ENCODE measurements at places on chromosomes 3 and 15. TPM values are rescaled to one million over a fixed set of nuclear protein-coding genes. Genes with fewer than 3 reads are reported as not detected.

GATA2 gene
- total RNA-seq = 0.40 TPM

MEX3B gene
- 15.9 TPM for total RNA-seq

ARGFX gene
- total RNA-seq = not detected

C3orf49 gene
- total RNA-seq = not detected

SST gene
- total RNA-seq = 1.3 TPM

CRBN gene
- total RNA-seq = 30.3 TPM

CFAP92 gene
- 2.0 TPM for total RNA-seq

ZNF106 gene
- 64.5 TPM for total RNA-seq

BNC1 gene
- 0.99 TPM for total RNA-seq

APH1B gene
- 22.9 TPM for total RNA-seq

SOX14 gene
- total RNA-seq = 0.21 TPM

COX5A gene
- total RNA-seq = 373 TPM

TM6SF1 gene
- total RNA-seq = 0.90 TPM

H1-8 gene
- total RNA-seq = not detected

CADM2 gene
- total RNA-seq = 20.2 TPM

ZNF501 gene
- total RNA-seq = 5.3 TPM

MAP3K13 gene
- 21.8 TPM for total RNA-seq

ROPN1 gene
- total RNA-seq = not detected

LMAN1L gene
- not detected for total RNA-seq

CCDC39 gene
- 0.34 TPM for total RNA-seq

ZNF860 gene
- total RNA-seq = 8.6 TPM

MUC20 gene
- total RNA-seq = 0.24 TPM

SCAMP5 gene
- 51.8 TPM for total RNA-seq

ATP13A5 gene
- not detected for total RNA-seq

MKRN3 gene
- total RNA-seq = not detected

AQP9 gene
- not detected for total RNA-seq

HYAL1 gene
- total RNA-seq = 1.7 TPM

SNRK gene
- 11.7 TPM for total RNA-seq

GABPB1 gene
- total RNA-seq = 32.3 TPM

All from H1 (cell line).